ENCODE measurements at places on chromosomes 7 and 10.

DNA sequence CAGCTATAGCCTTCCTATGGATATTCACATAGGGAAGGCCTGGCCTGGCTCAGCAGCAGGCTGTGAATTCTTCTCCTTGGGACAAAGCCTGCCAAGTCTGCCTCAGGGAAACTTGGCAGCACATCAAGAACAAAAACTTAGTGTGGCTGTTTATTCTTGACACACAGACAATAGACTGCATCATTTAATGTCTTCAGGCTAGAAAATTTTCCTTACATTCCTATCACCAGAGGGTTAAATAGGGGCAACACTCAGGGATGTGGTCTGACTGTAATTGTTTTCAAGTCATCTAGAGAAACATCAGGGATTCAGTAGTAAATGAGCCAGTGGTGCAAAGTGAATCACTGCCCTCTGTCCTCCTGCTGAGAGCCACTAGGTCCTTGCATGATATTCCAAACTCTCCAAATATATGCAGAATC, 137.3 kb downstream of the SEMA3C start:
- DNase-seq: no peak

DNA sequence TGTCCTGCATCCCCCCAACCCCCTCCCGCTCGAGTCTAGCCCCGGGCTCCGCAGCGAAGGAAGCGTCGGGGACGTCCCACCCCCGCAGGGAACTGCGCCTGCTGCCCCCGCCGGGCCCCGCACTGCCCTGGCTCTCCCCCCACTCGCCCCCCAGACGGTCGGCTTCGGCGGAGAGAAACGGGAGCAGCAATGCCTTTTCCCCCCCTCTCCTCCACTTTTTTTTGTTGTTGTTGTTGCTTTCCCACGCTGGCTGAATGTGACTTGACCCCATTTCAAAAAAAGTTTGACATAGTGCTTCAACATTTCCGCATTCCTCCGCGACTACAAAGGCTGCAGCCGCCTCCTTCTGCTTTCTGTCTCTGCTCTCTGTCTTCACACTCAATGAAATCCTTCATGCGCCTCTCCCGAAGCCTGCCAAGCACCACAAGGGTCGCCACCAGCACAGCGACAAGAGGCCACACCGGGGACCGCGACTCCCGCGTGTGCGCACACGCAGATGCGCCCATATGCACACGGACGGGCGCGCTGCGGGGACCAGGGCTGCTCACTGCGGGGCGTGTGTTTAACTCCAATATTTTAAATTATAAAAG, 1.0 kb downstream of the CDK6 start:
- DNase-seq: peak; percentile 47

DNA sequence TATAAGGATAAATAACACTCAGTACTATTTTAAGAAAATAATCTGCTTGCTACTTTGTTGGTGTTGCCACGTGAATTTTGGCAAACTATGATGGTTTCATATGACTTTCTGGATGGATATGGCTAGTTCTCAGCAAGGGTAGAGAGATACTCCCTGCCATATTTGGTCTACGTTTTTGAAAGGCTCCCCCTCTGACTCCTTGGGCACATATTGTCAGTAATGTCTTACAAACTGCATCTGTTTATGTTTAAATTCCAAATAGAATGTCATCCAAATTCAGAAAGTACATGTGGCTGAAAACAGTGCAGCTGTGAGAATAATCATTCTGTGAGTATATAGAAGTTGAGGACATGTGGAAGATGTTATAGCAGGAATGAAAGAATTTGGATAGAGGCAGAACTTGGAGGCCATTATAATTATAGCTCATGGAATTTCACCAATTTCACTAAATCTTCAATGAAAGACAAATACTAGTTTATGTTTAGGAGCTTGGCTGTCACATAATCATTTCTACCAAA, 107.8 kb downstream of the SRI start:
- DNase-seq: no peak

- DNase-seq: no peak
Measured at GRCh38 chr10:1241973-1242935, 186.1 kb downstream of the WDR37 start.

DNA sequence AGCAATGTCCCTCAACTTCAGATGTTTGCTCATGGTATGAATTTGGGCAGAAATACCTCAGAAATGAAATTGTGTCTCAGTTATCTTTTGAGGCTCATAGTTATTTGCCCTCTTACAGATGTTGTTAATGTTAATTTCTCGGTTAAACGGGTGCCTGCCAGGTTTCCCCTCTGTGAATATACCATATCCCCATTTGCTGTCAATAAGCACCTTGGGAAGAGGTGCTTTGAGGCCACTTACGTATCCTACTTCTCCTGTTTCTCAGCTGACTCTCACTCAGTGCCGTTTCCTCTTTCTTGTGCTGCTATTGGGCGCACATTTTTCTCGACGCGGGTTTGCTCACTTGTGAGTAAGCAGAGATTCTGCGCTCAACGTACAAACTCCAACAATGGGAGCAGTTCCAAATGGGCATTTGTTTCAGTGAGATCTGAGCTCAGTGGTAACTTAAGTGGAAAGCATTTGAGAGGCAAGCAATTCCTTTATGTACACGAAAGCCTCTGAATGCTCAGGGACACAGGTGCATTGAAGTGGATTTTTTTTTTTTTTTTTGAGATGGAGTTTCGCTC, 34.8 kb upstream of the JAKMIP3 start:
- no peak for DNase-seq

GRCh38 chr10:59553162-59553900, 156.3 kb downstream of the SLC16A9 start:
- no peak for DNase-seq

GRCh38 chr10:3226960-3227744, 54.6 kb upstream of the PITRM1 start:
- no peak for DNase-seq

DNA sequence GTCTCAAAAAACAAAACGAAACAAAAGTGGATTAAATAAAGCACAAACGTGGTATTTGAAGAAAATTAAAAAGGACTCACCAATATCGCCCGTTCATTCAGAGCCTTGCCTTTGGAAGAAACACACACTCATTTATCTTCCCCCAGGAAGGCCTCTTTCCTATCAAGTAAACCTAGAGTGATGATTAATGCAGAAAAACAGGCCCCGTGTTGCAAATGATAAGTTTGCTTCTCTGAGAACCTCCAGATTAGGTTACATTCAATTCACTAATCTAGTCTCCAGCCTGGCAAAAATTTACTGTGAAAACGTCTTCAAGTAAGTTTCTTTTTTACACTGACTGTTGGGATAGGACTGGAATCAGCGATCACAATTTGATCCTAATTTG, 78.0 kb upstream of the C1GALT1 start:
- DNase-seq: no peak

DNA sequence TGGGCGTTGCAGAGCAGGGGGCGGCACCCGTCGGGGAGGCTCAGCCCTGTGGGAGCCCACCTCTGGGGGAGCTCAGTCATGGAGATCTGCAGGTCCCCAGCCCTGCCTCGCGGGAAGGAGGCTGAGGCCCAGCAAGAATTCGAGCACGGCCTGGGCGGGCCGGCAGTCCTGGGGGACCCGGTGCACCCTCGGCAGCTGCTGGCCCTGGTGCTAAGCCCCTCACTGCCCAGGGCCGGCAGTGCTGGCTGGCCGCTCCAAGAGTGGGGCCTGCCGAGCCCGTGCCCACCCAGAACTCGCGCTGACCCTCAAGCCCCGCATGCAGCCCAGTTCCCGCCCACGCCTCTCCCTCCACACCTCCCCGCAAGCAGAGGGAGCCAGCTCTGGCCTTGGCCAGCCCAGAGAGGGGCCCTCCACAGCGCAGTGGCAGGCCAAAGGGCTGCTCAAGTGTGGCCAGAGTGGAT, 76.2 kb downstream of the TMEM26 start:
- no peak for DNase-seq

GRCh38 chr7:140625908-140626868, 14.4 kb downstream of the DENND2A start:
- DNase-seq: no peak

GRCh38 chr10:30348378-30348776, 701 bp downstream of the MTPAP start:
- no peak for DNase-seq

- no peak for DNase-seq
Measured at GRCh38 chr10:24596217-24596930, 127.3 kb downstream of the ARHGAP21 start.

DNA sequence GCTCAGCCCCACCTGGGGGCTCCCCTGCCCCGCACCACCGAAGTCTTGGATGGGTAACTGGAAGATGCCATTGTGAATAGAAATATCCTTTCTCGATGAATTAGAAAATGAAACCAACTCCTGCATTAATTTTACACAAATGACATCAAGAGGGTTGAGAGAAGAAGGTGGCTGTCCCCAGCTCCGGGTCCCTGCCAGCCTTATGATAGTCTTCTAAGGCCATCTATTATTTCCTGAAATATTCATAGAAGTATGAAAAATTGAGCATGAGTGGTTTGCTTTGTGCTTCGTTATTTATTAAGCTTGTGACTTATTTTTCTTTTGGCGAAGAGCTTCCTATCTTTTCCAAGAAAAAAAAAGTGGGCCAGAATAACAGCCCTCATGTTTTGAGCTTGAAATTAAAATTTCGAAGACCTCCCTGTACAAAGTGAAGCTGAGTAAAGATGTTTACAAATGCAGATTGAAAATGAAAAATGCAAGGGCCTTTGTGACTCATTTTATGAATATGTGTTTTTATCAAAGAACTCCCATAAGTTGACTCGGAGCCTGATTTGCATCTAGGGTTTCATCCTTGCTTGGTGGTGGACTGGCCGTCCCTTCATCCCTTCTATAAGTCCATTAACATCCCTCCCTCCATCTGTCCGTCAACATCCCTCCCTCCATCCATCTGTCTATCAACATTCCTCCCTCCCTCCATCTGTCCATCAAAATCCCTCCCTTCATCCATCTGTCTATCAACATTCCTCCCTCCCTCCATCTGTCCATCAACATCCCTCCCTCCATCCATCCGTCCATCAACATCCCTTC, 20.5 kb upstream of the CFAP46 start:
- no peak for DNase-seq

DNA sequence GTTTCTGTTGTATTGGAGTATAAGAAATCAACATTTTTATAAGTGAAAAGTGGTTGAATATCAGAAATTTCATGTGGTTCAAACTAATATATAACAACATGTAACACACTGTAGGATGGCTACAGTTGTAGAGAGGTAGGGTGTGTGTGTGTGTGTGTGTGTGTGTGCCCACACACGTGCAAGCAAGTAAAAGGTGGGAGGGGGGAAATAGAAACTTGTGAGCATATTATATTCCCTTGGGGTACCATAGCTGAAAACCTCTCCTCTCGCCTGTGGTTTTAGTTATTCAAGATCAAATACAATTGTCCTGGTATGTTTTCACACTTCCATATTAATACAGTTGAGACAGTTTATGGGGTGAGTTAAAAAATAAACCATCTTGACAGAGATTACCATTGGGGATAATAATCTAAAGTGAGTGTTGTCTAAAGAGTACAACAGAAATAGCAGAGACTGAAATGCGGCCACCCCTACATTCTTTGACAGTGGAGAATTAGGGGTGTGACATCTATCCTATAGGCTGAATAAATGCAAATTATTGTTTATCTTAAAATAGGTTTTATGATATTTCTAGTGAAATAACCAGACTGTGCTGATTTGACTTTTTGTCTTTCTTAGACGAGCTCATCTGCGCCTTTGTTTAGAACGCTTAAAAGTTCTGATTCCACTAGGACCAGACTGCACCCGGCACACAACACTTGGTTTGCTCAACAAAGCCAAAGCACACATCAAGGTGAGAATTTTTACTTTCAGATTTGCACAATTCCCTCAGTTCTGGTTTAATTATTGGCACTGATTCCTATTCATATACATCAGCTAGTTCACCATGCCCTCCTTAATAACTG, 25.9 kb downstream of the SMNDC1 start:
- no peak for DNase-seq

- DNase-seq: no peak
Measured at GRCh38 chr7:134533288-134533771, 6.0 kb downstream of the AKR1B10 start.

DNA sequence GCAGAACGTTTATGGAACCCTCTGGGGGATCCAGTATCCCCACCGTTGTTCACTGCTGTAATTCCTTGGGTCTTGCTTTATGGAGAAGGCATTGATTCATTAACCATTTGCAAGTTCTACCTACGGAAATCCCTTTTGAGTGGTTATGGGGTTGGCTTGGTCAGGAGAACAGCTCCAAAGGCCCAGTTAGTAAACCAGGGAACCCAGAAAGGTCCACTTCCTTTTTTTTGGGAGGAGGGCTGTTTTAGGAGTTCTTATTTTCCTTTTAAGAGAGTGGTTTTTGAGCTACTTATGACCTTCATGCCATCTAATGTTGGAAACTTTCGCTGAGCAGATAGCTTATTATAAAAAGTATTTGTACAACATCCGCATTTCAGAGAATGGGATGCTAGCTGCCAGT, 1.3 kb downstream of the POR start:
- no peak for DNase-seq

GRCh38 chr10:114491933-114492332, 87.6 kb upstream of the AFAP1L2 start:
- no peak for DNase-seq

DNA sequence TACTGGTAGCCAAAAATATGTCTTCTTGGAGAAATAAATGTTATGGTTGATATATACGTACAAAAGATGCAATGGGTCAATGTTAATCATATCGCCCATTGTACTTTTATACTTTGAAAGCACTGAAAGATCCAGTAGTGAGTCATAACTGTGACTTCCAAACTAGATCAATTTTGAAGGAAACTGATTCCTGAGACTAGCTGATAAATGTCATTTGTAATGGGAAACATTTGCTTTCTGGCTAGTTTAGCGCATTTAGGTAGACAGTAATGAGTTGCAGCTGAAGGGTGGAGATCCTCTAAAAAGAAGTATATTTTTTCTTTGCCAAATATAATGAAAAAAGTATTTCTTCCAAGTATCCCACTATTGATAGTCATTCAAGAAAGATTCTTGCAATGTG, 53.5 kb upstream of the ARHGAP21 start:
- no peak for DNase-seq

DNA sequence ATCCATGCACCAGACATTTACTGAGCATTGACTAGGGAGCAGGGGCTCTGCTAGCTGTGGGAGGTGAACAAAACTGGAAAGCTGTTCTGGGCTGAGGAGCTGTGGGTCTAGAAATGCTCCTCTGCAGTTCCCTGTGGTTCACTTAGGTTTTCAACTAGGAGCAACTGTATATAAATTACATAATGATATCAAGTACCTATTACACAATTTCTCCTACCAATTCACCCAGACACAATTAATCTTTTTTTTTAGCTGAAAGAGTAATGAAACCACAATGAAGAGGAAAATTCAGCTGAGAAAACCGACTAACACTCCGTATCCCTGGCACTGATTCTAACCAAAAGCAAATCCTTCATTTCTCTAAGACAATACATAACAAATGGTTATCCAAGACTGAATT, 39.4 kb downstream of the COL28A1 start:
- DNase-seq: no peak

GRCh38 chr7:3710122-3710521, 409.1 kb downstream of the SDK1 start:
- no peak for DNase-seq

GRCh38 chr10:92387289-92387940, 96.4 kb downstream of the MARCHF5 start:
- DNase-seq: no peak

DNA sequence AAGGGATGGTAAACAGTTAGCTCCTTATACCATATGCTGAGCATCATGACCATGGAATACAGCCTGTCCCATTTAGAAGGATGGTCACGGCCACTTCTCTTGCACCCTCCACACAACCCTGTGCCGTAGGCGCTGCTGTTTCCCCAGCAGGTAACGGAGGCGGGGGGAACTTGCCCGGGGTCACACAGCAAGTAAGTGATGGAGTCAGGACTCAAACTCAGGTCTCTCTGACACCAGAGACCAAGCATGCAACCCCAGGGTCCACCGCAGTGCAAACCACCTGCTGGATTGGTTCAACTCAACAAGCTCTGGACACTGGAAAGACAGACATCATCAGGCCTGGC, 71.6 kb downstream of the ZRANB1 start:
- DNase-seq: no peak
